ENCODE measurements at places on chromosomes 7 and 10.

GRCh38 chr7:109322833-109323232 lies 753.2 kb downstream of the DNAJB9 start:
- DNase-seq, result no peak

GRCh38 chr7:84372155-84372621 lies 177.6 kb upstream of the SEMA3A start:
- DNase-seq, result no peak

- DNase-seq, result no peak
Observed at GRCh38 chr7:27248427-27248806, 5.8 kb downstream of the EVX1 start.

GRCh38 chr10:121942749-121943416 lies 15.1 kb upstream of the ATE1 start:
- no peak for DNase-seq

DNA sequence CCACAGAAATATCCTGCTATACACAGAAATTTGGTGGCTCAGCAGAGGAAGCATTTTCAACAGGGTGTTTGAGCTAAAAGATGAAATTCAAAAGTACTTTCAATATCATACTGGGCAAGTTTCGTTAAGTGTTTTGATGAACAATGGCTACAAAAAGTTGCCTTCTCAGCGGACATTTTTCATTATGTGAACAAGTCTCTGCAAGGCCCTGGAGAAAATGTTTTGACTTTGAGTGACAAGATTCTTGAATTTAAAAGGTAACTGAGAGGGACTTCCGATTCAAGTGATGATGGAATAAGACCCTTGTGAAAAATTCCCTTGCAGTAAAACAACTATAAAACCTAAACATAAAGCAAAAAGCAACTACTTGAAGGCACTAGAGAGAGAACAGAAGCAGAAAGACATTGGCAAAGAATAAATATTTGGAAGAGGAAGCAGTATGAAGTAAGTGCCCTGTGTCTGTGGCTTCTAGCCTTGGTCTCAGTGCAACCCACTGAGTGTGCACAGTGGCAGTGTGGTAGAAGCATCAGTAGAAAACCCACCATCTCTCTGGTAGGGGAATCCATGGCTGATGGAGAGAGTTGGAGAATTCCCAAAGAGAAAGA lies 62.5 kb upstream of the NAMPT start:
- DNase-seq, result no peak

GRCh38 chr7:138608275-138608674 lies 92.9 kb downstream of the SVOPL start:
- no peak for DNase-seq

- DNase-seq, result peak; percentile 32
Observed at GRCh38 chr7:150722431-150722931, 6.1 kb downstream of the GIMAP1 start.

Data from ecto neural progenitor cell (in vitro differentiated cells).